HCT116 (cell line): ENCODE measurements at places on chromosomes 16 and 17.

GRCh38 chr17:6072157-6072556, 2.0 kb downstream of the WSCD1 start:
- DNase-seq = no peak

GRCh38 chr16:46884513-46885293, 541 bp downstream of the GPT2 start:
- no peak for DNase-seq

DNA sequence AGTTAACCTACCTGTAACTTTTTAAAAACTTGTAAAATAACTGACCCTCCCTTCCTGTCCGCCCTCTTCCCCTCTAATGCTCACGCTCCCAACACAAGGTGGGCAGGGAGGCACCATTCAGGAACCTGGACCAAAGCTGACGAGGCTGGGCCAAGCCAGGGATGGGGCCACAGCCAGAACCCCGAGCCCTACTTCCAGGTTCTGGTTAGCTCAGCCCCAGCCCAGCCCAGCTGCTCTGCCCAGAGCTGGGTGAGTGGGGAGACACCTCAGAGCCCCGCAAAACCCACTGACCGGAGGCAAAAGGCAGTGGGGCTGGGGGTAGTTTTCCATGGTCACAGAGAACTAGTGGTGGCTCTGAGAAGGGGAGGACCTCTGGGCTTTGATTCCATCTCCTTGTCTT, 7.4 kb downstream of the CNP start:
- no peak for DNase-seq

DNA sequence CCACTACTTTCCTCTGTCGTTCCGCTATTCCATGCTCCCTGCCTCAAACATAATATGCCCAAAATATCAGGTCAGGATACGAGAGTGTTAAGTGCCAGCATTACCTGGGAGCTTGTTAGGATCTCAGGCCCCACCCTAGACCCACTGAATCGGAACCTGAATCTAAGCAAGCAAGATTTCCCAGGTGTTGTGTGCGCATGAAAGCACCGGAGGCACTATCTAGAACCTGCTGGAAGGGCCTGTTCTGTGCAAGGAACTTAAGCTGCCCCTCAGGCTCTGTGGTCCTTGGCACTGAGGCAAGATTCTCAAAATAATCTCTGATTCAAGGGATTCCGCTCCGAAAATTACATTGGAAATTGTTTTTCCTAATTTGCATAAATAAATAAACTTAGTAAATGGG, 107.7 kb upstream of the NOL11 start:
- DNase-seq = no peak

DNA sequence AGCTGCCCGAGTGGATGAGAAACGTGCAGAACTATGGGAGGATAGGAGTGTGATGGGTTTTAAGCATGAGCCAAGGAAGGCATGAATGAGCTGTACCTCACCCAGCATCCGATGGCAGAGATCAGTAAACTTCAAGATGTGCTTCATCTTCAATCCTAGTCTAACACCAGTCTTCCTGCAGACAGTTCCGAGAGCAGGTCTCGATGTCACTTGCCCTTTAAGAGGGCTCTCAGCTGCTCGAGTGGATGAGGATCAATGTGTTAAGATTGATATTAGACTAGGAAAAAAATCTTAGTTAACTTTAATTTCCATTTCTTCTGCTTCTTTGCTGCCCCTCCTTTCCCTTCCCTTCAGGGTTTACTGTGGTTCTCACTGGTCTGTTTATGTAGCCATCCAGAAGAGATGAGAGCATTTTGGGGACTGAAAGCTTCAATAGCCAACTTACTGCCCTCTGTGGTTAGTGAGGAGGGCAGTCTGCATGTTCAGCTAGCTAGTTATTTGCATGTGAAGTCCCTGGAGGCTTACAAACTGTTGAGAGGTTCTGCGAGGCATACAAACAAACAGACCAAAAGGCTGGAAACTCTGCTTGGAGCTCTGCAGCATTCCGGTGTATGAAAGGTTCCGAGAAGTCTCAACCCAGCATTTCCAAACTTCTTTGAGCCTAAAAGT, 15.3 kb downstream of the KLHL36 start:
- no peak for DNase-seq

DNA sequence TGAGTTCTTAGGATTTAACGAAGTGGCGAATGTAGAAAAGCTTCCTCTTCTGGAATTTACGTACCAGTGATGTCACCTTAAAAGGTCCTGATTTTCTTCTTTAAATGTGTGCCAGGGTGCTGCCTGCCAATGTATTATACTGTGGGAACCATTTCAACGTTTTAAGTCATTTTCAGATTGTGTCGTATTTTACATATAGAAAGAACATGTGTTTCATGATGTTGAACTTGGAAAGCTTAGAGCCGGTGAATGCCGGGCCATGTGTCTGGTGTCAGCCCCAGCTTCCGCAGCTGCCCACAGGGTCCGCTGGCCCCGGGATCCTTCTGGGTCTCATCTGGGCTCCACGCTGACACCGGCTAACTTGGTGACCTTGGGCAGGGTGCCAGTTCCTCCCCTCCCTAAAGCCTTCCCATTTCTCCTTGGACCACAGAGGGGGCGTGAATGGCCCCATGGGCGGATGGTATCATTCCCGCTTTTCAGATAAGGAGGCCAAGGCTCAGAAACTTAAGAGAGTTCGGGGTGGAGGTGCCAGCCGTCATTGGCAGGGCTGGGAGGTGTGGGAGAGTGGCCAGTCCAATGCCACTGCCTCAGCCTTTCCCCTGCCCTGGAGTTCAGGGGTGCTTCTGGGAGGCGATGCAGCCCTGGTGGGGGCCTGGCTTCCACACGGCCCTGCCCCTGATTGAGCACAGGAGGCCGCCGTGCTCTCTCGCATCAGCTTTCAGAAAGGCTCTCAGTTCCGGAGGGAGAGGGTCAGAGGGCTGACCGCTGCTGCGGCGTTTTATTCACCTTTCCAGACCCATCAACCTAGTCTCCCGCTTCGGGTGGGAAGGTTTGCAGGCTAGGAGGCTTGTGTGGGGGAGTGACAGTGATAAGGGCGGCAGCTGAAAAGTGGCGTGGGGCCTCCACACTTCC, 68.8 kb upstream of the CIBAR2 start:
- DNase-seq = no peak

- DNase-seq = no peak
Measured at GRCh38 chr16:30084816-30085159, 6.9 kb downstream of the TBX6 start.

- DNase-seq = no peak
Measured at GRCh38 chr17:66904760-66905624, 59.5 kb upstream of the CACNG4 start.

DNA sequence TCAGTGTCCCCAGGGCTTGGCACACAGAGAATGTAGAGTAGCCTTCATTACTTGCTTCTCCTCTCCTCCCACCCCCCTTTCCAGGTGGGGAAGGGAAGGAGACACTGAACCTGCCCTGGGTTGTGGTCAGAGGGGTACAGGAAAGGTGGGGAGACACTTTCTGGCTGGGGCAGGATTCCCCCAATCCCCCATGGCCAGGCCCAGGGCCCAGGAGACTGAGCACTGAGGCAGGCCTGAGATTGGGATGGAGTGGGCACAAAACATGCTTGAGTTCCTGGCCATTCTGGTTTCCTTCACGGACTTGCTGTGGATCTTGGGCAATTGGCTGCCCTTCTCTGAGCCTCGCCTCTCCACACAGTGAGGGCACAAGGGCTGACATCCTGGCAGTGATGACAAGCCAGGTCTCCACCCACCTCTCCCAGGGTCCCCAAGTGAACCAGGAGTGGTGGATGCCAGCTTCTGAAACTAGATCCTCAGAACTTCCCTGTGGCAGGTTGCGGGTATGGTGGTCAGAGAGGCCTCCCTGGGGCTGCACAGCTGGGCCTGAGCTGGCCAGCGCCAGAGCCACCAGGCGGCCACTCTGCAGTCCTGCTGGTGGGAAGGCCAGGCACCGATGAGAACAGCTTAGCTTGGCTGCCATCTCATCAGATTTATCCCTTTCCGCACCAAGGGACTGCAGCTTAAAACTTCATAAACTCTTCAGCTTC, 9.3 kb downstream of the ZNF629 start:
- DNase-seq = no peak

- peak; percentile 37 for DNase-seq
Measured at GRCh38 chr16:1054660-1055556, 17.6 kb upstream of the SSTR5 start.

DNA sequence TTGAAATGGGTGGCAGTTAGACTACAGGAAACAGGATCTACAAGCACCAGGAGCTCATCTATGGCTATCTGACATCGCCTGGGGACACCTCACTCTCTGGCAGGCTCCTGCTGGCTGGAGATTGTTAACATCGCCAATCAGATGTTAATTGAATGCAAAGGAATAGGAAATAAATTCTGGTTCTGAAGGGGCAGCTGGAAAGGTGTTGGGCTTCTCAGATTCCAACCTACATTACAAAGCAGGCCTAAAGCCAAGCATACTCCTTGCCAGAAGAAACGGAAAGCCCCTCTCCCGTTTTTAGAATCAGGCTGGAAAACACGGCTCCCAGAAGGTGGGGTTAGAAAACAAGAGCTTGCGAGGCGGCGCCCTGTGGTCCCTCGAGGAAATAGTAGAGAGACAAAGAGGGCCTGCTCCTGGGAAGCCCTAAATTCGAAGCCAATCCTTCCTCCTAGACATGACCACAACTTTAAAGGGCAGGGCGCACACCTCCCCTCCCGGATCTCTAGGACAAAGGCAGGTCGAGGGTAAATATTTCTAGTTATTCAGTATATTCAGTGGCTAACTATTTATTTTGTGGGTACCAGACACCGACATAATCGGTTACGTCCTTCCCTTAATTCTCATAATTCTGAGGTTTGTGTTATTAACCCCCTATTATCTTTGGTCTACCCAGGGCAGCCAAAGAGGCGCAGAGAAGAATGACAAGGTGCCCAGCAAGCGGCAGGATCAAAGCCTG, 763 bp upstream of the TOM1L1 start:
- no peak for DNase-seq

DNA sequence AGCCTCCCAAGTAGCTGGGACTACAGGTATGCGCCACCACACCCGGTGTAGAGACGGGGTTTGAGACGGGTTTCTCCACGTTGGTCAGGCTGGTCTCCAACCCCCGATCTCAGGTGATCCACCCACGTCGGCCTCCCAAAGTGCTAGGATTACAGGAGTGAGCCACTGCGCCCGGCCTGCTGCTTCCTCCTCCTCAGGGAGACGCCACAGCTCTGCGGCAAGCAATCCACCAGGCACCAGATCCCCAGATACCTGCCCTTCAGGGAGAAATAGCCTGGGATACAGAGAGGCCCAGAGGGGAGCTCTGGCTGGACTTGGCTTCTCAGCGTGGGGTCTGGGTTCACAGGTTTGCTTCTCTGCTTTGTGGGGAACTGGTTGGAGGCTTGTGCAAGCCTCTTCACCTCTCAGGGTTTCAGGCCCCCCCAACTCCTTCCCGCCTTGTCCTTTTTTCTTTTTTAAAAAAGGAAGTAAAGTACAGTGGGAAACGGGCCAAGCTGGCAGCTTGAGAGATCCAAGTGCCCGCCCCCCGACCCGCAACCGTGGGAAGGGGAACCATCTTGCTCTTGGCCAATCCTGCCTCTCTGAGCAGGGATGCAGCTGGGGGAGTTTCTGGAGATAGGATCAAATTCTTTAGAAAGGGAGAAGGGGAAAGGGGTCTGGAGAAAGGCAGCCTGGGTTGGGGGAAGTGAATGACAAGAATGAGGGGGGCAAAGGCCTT, 2.6 kb upstream of the SPHK1 start:
- DNase-seq = no peak

DNA sequence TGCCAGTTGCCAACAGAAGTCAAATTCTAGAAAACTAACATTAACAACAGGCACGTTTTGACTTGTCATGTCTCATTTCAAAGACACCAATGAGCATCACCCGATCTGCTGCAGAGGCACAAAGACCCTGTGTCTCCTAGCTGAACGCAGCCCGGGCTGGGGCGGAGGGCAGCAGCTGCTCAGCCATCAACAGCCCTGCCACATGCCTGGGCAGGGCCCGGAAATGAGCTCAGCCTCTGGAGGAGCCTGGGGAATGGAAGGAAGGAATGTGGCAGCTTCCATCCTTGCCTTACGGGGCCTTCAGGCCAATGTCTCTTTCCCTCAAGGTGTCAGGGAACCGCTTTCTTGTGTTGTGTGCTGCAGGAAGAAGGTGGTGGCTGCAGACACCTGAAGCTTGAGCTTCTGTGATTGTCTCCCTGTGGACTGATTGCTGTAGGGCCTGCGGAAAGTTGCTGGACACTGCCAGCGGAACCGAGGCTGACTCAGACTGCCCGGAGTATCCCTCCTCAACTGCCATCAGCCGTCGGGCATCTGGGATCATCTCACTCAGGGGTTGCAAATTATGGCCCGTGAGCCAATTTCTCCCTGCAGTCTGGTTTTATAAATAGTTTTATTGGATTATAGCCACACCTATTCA, 7.3 kb downstream of the CDH13 start:
- DNase-seq = no peak

GRCh38 chr16:85089525-85089924, 22.7 kb downstream of the CIBAR2 start:
- DNase-seq = no peak

GRCh38 chr17:43556292-43556691, 10.2 kb upstream of the ETV4 start:
- DNase-seq = no peak

DNA sequence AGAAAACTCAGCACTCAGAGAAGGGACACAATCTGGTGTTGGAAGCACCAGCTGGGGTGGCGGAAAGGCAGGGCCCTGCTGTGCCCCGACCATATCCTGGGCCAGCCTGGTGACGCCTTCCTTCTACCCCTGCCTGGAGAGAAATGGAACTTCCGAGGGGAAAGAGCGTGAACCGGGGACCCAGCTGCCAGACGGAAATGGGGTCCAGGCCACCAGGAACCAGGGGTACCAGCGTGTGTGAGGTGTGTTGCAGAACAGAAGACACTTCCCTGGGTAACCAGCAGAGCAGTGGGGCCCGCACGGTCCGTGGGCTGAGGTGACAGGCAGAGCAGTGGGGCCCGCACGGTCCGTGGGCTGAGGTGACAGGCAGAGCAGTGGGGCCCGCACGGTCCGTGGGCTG, 6.8 kb downstream of the RAB40B start:
- DNase-seq = no peak

- DNase-seq = no peak
Measured at GRCh38 chr16:12317856-12318537, 341.5 kb downstream of the SNX29 start.

- DNase-seq = no peak
Measured at GRCh38 chr17:56440419-56440818, 153.1 kb upstream of the NOG start.

DNA sequence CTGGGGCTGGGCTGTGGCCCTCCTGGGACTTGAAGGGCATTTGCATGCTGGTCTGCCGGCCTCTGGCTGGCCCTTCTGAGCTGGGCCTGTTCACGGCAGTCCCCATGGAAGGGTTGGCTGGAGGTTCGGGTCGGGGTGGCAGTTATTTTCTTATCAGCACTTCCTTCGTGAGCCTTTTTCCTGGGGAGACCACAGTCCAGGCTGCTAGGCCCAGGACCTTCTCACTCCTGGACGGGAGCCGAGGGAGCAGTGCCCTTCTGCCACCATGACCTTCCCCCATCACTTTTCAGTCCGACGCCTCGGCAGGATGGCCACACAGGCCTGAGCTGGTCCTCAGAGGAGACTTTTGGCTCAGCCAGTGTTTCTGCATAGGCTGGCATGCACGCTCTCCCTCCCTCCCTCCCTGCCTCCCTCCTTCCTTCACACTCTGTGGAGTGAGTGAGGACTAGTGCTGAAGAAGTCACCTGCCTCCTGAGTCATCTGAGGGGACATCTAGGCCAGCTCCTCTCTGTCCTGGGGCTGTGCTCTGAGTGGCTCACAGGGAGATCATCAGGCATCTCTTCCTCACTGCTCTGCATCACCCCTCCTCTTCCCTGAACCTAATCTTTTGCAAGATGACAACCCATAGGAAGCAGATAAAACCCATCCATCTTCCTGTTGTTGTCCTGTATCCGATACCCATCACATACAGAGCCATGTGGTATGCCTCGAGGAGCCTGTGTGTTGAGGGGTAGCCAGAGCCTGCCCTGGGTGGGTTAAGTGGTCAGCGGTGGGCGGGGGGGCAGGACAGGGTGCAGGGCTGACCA, 109.7 kb downstream of the RAP1GAP2 start:
- no peak for DNase-seq
